ENCODE measurements at places on chromosomes 12 and 14.

DNA sequence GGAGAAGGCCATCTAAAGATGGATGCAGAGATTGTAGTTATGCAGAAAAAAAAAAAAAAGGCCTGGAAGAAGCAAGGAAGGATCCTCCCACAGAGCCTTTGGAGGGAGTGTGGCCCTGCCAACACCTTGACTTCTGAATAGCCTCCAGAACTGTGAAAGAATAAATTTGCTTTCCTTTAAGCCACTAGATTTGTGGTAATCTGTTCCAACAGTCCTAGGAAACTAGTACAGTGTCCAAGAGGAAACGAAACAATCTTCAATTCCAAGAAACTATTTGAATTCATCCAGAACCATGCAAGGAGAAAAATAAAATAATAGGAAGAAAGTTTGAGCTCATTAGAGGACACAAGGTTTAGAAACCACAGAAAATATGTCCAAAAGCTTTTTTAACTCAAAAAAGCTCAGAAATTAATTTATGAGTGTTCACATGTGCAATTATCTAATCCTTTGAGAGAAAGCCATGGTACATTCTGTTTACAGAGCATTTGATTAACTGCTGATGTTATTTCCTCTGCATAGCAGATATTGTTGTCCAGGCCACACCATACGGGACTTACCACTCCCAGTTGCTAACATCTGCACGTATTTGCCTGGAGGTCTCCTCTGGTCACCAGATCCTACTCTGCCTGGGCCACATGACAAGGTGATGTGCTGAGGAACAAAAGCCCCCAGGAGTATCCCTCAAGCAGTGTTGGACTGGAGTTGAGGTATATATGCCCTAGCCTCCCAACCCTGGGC, 30.0 kb upstream of the STAB2 start:
- DNase-seq: no peak

GRCh38 chr14:101705733-101706508, 55.6 kb upstream of the PPP2R5C start:
- peak; percentile 70 for DNase-seq

GRCh38 chr12:66971816-66972215, 292.9 kb upstream of the GRIP1 start:
- no peak for DNase-seq

DNA sequence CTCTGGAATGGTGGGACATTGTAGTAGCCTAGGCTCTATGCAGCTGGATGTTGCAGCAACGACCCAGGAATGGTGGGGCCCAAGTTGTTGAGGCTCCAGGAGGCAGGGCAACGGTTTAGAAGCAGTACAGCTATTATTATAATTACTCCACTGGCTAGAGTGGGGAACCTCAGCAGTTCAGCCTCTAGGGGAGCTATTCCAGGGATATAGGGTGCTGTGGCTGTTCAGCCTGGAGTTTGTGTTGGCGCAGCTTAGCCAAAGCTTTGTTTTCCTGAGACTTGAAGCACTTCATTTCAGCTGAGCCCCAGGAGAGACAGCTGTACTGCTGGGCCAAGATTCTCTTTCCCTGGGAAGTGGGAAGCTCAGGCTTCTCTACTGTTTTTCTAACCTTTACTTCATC, 1023.0 kb upstream of the ATXN7L3B start:
- DNase-seq: no peak

DNA sequence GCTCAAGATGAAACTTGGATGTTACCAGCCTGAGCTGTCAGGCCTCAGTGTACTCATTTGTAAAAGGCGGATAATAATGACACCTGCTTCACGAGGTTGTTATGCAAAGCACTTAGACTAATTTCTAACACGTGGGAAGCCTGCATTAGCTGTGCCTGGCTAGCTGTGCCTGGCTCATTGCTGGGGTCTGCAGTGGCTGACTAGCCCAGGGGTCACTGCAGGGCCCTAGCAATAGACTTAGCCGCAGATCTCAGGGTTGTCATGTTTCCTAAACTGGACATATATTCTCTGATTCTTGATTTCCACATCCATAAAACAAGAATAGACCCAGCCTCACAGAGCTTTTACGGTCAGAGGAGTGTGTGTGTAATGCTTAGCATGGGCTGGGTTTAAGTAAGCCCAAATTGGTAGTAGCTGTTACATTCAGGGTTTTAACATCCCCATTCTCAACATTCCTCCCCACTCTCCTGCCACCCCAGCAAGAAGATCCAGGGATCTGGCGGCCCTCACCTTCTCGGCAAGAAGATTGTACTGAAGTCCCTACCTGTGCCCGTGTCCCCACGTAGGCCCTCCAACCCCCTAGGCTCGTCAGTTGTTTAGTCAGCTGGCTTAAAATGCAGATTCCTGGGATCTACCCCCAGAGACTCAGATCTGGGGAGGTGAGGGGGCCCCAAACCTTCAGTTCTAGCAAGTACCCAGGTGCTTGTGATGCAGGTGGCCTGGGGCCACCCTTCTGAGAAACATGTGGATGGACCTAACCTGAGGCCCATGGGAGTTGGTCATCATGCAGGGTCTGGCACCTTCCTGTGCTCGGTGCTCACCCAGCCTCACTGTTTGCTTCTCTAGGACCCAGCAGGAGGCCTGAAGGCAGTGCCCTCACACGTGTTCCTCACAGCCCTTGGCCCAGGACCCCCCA, 8.6 kb downstream of the NR4A1 start:
- DNase-seq: peak; percentile 68

- no peak for DNase-seq
Observed at GRCh38 chr12:29238822-29239291, 89.8 kb downstream of the FAR2 start.
